ENCODE measurements at places on chromosomes 2 and 18.
A peak's percentile ranks its signal among the peaks of the same experiment; 100 is the strongest.

DNA sequence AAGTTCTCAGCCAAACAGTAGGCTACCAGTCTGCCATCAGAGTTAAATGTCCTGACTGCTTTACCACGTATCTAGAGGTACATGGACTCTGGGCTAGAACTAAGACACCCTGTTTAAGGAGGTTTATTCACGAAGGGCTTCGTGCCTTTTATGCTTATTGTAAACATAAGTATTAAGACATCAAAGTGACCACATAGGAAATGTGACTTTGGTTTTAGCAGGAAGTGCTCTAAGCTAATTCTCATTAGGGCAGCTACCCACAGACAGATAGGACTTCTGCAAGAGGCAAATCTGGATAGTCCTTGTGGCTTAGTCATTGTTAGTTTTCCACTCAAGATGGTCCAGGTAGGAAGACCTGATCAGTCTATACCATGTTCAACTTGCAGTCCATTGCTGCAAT is 233.3 kb upstream of the MGAT5 start:
- DNase-seq = no peak

- no peak for DNase-seq
Measured at GRCh38 chr2:54975598-54976492, 74.4 kb downstream of the RTN4 start.

DNA sequence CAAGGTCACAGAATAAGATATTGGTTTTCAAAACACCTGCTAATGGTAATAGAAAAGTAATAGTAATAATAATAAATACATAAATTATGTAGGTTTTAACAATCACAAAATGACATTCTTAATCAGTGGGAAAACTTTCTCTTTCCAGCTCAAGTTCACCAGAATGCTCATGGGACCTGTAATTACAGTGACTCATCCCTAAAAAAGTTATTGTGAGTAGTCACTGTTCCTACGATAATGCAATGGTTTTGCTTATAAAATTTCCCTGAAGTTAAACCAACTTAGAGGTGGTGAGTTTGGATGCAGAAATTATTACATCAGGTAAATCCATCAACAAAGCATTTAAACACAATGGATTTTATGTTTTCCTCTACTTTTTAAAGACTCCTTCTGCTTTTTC is 502.3 kb downstream of the PID1 start:
- no peak for DNase-seq

- no peak for DNase-seq
Measured at GRCh38 chr2:138757384-138757783, 22.8 kb downstream of the NXPH2 start.

- DNase-seq = no peak
Measured at GRCh38 chr2:235940330-235940729, 227.9 kb downstream of the GBX2 start.

DNA sequence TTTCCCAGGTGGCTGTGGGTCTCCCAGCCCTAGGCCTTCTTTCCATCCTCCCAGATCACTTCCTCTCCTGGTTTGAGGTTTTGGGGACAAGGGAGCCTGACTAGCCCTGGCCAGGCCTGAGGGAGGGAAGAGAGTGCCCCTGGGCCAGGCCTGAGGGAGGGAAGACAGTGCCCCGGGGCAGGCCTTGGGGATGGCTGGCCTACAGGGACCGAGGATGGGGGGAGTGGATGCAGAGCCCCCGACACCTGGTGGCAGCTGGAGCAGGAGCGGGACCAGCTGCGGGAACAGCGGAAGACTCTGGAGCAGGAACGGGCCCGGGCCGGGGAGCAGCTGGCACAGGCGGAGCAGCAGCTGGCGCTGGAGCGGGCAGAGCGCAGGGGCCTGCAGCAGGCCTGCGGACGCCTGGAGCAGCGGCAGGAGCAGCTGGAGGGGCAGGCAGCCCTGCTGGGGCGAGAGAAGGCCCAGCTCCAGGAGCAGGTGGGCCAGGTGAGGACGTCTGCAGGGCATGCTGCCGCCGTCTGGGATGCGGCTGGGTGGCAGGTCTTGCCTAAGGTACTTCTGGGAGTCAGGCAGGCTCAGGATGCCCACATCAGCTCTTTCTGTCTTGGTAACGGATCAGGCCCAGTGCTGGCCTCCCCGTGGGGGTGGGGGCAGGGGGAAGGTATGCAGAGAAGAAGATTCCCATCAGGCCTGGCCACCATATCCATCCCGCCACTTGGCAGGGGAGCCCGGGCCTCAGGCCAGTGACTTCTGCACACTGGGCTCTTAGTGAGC is 29.2 kb downstream of the CROCC2 start:
- DNase-seq = no peak

DNA sequence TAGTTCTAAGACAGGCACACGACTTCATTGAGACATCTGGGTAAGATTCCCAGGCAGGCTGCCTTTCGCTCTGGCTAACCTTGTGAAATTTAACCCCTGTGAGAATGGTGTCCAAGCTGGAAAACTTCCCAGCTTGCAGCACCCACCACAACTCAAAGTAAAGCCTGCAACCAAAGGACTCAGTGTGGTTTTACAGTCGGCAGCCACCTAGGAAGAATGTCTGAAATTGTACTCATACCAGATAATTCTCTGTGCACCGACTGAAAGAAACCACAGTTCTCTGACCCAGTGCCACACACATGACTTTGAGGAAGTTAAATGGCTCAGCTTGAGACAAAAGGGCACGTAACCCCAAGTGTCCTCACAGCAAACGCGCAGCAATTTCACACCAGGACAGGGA is 125.7 kb downstream of the RBMS1 start:
- no peak for DNase-seq

GRCh38 chr2:109670556-109671411 is 56.6 kb downstream of the SOWAHC start:
- DNase-seq = no peak

- peak; percentile 6 for DNase-seq
Measured at GRCh38 chr2:112881217-112881985, 29.6 kb upstream of the IL37 start.

DNA sequence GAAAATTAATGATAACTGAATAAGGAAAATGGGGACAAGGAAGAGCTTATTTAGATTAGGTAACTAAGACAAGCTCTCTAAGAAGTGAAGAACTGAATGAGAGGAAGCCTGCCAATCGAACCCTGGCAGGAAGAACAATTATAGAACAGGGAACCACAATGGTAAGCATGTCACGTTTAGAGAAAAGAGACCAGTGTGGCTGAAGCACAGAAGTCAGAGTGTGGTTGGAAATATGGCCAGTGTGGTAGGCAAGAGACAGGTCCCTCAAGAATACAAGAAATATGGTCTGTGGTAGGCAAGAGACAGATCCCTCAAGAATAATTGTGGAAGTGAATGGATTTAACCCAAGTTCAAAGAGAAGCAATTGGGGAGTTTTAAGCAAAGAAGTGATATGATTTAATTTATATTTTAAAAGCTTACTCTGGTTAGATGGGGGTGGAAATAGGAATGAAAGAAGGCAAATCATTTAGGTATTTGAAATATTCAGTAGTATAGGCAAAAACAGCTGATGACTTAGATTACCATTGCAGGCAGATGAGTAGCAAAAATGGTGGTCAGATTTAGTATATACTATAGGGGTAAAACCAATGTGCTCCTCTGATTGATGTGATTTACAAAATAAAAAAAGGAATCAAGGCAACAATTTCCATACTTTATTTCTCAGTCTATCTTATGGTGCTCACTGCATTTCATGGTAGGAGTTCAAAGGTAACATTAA is 38.8 kb upstream of the ERMN start:
- DNase-seq = no peak

DNA sequence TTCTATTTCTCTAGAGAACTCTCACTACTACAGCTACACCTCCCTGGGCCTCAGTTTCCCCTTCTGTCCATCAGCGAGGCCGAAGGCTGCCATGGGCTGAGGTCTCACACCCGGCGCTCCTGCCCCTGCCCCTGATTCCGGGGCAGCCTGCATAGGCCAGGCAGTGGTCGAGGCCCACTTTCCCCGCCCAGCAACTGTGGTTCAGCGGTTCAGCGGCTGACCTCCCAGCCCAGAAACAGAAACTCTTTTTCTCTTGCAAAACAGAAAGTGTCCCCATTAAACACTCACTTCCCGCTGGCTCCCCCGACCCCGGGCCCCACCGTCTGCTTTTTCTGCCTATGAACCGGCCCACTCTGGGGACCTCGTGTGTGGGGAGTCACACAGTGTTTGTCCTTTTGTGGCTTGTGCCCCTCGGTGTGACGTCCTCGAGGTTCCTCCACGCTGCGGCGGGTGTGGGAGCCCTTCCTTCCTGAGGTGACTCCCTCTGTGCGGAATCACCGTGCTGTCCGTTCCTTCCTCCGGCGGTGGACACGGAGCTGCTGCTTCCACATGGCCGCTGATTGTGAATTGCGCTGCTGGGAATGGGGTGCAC is 16.0 kb downstream of the PDCD1 start:
- peak; percentile 58 for DNase-seq

DNA sequence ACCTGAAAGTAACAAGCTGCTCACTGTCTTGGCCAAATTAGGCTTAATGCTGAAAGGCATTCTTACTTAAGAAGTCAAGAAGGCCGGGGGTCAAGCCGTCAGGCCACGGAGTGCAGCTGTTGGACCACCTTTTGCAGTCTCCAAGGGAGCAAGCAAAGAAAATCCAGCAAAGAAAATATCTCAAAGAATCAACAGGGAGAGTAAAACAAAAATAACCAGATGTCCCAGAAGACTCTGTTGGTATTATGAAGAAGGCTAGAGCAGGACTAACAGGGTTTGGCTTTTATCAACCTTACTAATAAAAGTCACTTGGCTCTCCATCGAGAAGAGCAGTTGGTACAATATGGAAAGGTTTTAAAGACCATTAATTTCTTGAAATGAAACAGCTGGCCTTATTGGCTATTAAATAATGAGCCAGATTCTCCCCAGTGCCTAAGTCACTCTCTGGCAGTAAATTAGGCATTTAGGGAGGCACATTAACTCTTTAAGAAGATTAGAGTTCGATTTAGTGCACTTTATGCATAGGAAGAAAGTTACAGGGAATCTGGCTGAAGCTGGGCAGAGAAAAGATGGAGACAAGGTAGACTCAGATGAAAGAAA is 110.8 kb upstream of the NRP2 start:
- DNase-seq = no peak

- DNase-seq = no peak
Measured at GRCh38 chr2:205878999-205879762, 196.9 kb downstream of the NRP2 start.

DNA sequence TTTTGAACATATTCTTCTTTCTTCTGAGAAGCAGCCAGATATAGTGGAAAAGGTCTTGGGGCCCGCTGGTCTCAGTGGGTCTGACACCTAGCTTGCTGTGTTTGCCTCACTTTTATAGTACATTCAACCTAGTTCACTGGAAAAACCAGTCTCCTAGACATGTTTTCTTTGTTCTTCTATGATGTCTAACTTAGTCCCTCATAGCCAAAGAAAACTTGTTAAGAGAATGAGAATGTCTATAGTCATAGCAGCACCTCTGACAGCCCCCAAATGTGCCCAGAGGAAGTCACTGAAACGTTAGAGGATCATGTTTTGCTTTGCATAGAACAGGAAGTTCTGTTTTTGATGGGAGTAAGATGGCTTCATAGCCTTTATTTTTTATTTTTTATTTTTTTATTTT is 40.3 kb downstream of the TNFRSF11A start:
- DNase-seq = no peak

DNA sequence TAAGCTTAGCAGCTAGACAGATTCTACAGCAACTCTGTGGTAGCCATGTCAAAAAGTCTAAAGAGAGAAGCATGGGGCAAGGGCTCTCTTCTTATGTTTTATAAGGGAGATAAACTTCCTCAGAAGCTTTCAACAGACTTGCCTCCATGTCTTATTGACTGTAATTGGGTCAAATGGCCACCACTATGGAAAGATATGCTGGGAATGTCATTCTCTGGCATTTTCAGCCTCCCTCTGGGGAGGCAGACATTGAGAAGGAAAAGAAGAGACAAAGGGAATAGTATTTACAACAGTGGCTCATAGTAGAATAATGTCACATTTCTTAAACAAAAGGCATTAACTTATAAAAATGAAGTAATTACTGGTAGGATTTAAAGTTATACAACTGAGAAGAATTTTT is 1964.5 kb upstream of the PIK3C3 start:
- DNase-seq = no peak

- DNase-seq = no peak
Measured at GRCh38 chr2:181752301-181752700, 72.0 kb upstream of the NEUROD1 start.

DNA sequence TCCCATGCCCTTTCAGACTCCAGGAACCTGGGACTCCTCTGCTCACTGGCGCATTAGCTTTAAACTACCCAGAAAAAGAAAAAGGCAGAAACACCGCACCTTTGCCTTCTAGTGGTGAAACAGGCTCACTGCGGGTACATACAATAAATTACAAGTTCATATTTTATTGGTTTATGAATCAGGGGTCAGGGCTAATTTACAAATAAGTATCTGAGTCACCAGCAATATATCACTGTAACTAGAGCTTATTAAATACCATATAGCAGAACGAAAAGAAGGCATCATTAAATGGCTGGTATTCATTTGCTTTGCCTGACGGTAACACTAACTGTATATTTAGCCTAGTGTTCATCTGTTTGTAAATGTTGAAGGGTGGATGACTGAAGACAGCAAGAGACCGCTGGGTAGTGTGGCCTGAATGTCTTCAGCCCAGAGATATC is 26.9 kb upstream of the DTNB start:
- DNase-seq = no peak

GRCh38 chr2:217798743-217799562 is 203.8 kb downstream of the TNS1 start:
- DNase-seq = no peak
